ENCODE measurements at places on chromosomes 3 and 15. TPM values are rescaled to one million over a fixed set of nuclear protein-coding genes. Genes with fewer than 3 reads are reported as not detected.

Gene DISP2
- 0.35 TPM for total RNA-seq

Gene PDCD10
- 84.6 TPM for total RNA-seq

Gene TTC14
- 55.4 TPM for total RNA-seq

Gene USP3
- 57.5 TPM for total RNA-seq

Gene TNFSF10
- total RNA-seq, result 21.4 TPM

Gene CLEC3B
- total RNA-seq, result not detected

Gene NOX5
- total RNA-seq, result 1.5 TPM

Gene SAMD7
- not detected for total RNA-seq

Gene HDC
- not detected for total RNA-seq

GRCh38 chr3:167361306-167361705, 18.8 kb downstream of the ZBBX start:
- H3K27me3 ChIP-seq, result no peaks in the 10 kb centered on the region
- H3K4me1 ChIP-seq, result no peaks in the 10 kb centered on the region
- no peak overlapping the region for H3K27ac ChIP-seq
- no peaks in the 10 kb centered on the region for H3K36me3 ChIP-seq
- no peak overlapping the region for H3K4me3 ChIP-seq

DNA sequence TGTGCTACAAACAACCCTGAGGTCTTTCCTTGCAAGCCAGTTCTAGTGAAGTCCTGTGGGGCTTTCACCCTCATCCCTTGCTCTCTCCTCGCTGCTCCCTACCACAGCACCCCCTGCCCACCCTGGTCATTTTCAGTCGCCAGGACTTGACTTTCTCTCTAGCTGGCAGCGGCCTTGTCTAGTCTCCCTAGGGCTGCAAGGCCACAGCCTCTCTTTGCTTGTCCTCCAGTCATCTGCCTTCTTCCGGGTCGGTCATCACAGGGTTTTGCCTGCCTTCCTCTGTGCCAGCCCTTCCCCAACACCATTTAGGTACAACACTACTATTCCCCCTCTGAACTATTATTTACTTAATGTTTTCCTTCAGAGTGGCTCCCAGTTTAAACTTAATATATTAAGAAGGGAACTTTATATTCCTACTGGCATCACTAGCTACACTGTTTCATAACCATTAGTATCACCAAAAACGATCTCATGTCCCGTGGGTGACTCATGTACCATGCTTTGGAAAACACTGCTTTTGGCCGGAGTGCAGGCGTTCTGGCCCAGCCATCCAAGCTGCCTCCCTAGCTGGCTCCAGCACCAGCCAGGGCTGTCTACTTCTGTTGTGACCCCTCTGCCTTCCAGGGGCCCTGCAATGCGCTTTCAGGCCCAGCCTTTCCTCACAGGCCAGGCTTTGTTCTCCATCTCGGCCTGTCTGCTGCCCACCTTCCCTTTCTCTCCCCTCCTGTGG, 21.4 kb downstream of the FAH start:
- DNase-seq, result no peak
- H3K4me3 ChIP-seq, result no peak overlapping the region
- H3K36me3 ChIP-seq, result peaks cover 23% of the 10 kb centered on the region
- H3K27ac ChIP-seq, result no peak overlapping the region
- no peaks in the 10 kb centered on the region for H3K27me3 ChIP-seq

- no peak for DNase-seq
- H3K4me3 ChIP-seq, result peak overlapping the region; percentile 44
- no peaks in the 10 kb centered on the region for H3K36me3 ChIP-seq
- peaks cover 62% of the 10 kb centered on the region for H3K4me1 ChIP-seq
- peak overlapping the region; percentile 97 for H3K27ac ChIP-seq
These were observed 119.4 kb downstream of the LIPC start for GRCh38 chr15:58551084-58551763.

GRCh38 chr3:40615110-40615915, 90.6 kb downstream of the ZNF621 start:
- DNase-seq, result no peak
- no peaks in the 10 kb centered on the region for H3K27me3 ChIP-seq
- H3K4me1 ChIP-seq, result peaks cover 6% of the 10 kb centered on the region
- H3K36me3 ChIP-seq, result no peaks in the 10 kb centered on the region

- no peak overlapping the region for H3K27ac ChIP-seq
- no peaks in the 10 kb centered on the region for H3K27me3 ChIP-seq
- no peak overlapping the region for H3K4me3 ChIP-seq
- no peaks in the 10 kb centered on the region for H3K36me3 ChIP-seq
- no peaks in the 10 kb centered on the region for H3K4me1 ChIP-seq
These were observed 81.5 kb upstream of the UBP1 start for GRCh38 chr3:33521736-33522135.

GRCh38 chr3:191345334-191345733, 15.0 kb upstream of the UTS2B start:
- no peak overlapping the region for H3K4me3 ChIP-seq
- H3K27ac ChIP-seq, result no peak overlapping the region
- H3K36me3 ChIP-seq, result no peaks in the 10 kb centered on the region
- H3K27me3 ChIP-seq, result no peaks in the 10 kb centered on the region

- no peak overlapping the region for H3K27ac ChIP-seq
- H3K36me3 ChIP-seq, result no peaks in the 10 kb centered on the region
- H3K27me3 ChIP-seq, result no peaks in the 10 kb centered on the region
- DNase-seq, result no peak
These were observed 650.6 kb downstream of the ZPLD1 start for GRCh38 chr3:103085465-103085864.

- no peak overlapping the region for H3K27ac ChIP-seq
- DNase-seq, result no peak
- no peaks in the 10 kb centered on the region for H3K4me1 ChIP-seq
- H3K27me3 ChIP-seq, result no peaks in the 10 kb centered on the region
These were observed 8.6 kb downstream of the CEP152 start for GRCh38 chr15:48802257-48802656.

DNA sequence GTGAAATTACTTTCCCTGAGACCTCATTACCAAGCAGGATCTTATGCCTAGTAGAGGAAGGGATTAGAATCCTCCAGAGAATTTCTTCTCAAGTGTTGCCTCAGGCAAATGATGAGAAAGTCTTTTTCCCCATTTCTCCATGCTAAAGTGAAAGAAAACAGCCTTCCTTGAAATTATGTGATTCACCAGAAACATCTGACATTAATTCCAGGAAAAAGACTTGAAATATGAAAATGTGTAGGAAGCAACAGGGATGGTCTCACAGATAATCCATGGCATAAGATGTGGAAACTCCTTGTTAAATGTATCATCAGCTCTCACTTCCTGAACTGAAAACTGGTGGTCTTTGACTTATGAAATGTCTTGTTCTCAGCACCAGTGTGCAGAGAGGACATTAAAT, 17.9 kb upstream of the ABI3BP start:
- H3K27me3 ChIP-seq, result no peaks in the 10 kb centered on the region
- no peaks in the 10 kb centered on the region for H3K36me3 ChIP-seq
- DNase-seq, result no peak
- no peaks in the 10 kb centered on the region for H3K4me1 ChIP-seq

DNA sequence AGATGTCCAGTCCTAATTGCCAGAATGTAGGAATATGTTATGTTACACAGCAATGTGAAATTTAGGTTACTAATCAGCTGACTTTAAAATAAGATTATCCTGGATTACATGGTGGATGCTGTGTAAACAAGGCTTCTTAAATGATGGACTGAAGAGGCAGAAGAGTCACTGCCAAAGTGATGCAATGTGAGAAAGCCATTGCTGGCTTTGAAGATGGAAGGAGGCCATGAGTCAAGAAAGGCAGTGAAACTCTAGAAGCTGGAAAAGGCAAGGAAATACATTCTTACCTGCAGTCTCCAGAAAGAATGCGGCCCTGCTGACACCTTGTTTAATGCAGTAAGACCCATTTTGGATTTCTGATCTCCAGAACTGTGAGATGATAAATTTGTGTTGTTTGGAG, 179.1 kb upstream of the ZPLD1 start:
- no peak overlapping the region for H3K4me3 ChIP-seq
- H3K27ac ChIP-seq, result no peak overlapping the region
- H3K27me3 ChIP-seq, result no peaks in the 10 kb centered on the region
- no peak for DNase-seq

GRCh38 chr3:153111016-153111415, 51.0 kb upstream of the RAP2B start:
- H3K4me1 ChIP-seq, result no peaks in the 10 kb centered on the region
- H3K36me3 ChIP-seq, result no peaks in the 10 kb centered on the region
- H3K27me3 ChIP-seq, result no peaks in the 10 kb centered on the region
- H3K4me3 ChIP-seq, result no peak overlapping the region

DNA sequence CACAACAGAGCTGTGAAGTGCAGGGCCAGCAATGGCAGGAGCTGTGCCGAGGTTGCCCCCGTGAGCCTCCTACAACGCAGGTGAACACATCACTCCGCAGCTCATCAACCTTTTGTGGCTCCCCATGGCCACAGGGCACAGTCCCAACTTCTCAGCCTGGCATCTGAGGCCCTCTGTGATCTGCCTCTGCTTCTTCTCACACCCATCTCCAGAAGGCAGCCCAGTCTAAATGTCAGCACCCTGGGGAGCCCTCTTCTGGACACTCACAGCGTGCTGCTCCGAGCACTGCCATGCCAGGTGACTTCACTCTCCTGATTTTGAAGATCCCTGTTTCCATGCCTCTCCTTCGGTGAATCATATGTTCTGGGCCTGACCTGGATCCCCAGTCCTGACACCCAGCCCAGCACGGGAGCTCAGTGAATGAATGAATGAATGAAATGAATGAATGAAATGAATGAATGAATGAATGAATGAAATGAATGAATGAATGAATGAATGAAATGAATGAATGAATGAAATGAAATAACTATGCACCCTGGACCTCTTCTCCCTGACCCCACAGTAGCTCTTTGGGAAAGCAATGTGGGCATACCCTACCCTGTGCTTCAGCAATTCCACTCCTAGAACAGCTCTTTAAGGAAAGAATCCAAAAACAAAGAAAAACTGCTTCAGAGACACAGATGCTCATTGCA, 17.9 kb upstream of the SKIC8 start:
- H3K4me3 ChIP-seq, result no peak overlapping the region
- H3K27me3 ChIP-seq, result no peaks in the 10 kb centered on the region
- H3K27ac ChIP-seq, result no peak overlapping the region
- peak; percentile 42 for DNase-seq

DNA sequence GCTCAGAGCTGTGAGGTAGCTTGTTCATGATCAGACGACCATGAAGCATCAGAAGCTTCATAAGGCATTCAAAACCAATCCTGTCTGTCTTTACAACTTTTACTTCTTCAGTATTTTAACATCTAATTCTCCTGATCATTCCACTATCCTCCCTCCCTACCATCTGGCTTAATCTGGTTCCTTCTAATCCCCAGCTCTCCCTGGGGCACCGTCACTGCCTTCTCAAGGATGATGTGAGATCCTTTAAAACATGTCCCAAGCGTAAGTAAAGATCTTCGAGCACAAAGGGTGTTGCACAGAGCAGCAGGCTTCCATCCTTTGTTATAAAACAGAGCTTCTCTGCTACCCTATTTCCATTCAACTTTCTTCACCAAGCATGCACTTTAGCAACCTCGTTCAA, 362.7 kb upstream of the ARRDC4 start:
- no peak overlapping the region for H3K27ac ChIP-seq
- H3K4me3 ChIP-seq, result no peak overlapping the region
- H3K4me1 ChIP-seq, result no peaks in the 10 kb centered on the region
- no peaks in the 10 kb centered on the region for H3K36me3 ChIP-seq
- peaks cover 21% of the 10 kb centered on the region for H3K27me3 ChIP-seq

GRCh38 chr3:81920816-81921215, 159.4 kb upstream of the GBE1 start:
- H3K4me1 ChIP-seq, result no peaks in the 10 kb centered on the region
- no peaks in the 10 kb centered on the region for H3K36me3 ChIP-seq
- no peaks in the 10 kb centered on the region for H3K27me3 ChIP-seq
- DNase-seq, result no peak
- no peak overlapping the region for H3K4me3 ChIP-seq
- no peak overlapping the region for H3K27ac ChIP-seq

DNA sequence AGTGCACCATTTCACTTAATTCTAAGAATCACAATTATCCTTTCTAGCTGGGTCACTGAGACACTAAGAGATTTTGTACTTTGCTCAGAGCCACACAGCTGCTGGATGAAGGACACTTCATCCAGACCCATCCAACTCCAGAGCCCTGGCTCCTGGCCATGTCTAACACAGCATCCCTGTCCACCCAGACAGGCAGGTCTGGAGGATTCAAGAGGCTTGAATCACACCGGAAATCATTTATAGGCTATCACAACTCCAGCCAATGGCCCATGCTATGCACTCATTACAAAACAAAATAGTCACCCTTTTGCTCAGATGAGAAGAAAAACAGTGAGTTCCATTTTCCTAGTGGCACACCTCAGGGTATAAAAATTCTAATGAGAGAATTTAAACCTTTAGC, 198.2 kb upstream of the LMCD1 start:
- no peak overlapping the region for H3K4me3 ChIP-seq
- DNase-seq, result no peak
- no peak overlapping the region for H3K27ac ChIP-seq
- H3K27me3 ChIP-seq, result no peaks in the 10 kb centered on the region
- H3K4me1 ChIP-seq, result no peaks in the 10 kb centered on the region

DNA sequence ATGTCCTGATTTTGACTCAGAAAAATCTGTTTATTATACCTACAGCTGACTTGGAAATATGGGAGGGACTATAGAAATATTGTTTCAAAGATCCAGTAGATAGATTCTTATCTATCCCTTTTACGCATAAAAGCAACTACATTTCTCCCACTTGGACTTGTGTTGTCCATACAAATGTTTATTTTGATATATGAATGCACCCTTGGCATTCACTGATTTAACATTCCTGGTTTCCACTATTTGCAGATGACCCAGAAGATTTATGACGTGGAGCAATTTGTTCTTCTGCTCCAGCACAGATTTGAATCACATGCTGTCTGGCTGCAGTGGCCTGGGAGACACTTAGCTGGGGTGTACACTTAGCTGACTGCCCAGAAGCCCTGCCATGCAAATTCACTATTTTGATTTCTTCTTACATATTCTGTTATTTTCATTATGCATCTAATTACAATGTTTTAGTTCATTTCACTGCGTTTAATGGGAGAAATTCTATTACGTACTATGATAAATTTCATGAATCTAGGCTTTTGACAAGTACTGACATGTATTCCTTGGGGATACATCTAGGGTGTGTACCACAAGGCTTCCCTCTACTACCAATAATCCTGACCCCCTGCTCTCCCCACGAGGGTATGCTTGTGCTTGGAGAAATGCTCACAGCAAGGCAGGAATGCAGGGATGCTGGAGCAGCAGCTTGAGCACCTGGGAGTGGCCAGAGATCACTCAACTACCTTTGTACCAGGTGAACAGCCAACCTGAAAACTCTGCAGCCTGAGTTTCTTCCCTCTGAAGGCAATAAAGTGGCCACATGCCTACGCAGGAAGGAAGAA, 223.6 kb upstream of the TBL1XR1 start:
- no peaks in the 10 kb centered on the region for H3K27me3 ChIP-seq
- no peak overlapping the region for H3K4me3 ChIP-seq
- 0 out of 2 replicates have a peak, but pooled peaks cover 7% of the 10 kb centered on the region for H3K4me1 ChIP-seq
- no peaks in the 10 kb centered on the region for H3K36me3 ChIP-seq

Data from PC-9 (cell line).